ENCODE measurements at places on chromosomes 4 and X. TPM values are rescaled to one million over a fixed set of nuclear protein-coding genes. Genes with fewer than 3 reads are reported as not detected.

RASL11B gene
- total RNA-seq: not detected

PNMA6A gene
- 0.28 TPM for total RNA-seq

DNA sequence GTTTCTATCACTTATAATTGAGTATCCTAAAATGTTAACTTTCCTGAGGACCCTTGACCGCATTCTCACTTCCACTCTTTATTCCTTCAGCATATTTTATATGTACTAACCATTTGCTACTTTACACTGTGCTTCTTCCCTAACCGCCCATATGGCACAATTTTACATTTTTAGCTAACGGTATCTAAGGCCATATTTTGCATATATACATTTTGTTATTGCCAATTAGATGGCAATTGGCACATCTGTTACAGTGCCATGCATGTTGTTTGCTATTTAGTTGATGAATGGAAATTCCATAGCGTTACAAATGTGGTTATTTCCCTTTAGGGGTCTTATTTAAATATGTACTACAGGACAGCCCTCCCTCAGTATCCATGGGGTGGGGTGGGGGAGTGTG is 20.0 kb upstream of the OTUD4 start:
- H3K27ac ChIP-seq: no peak overlapping the region
- H3K36me3 ChIP-seq: no peaks in the 10 kb centered on the region
- no peak for DNase-seq

DNA sequence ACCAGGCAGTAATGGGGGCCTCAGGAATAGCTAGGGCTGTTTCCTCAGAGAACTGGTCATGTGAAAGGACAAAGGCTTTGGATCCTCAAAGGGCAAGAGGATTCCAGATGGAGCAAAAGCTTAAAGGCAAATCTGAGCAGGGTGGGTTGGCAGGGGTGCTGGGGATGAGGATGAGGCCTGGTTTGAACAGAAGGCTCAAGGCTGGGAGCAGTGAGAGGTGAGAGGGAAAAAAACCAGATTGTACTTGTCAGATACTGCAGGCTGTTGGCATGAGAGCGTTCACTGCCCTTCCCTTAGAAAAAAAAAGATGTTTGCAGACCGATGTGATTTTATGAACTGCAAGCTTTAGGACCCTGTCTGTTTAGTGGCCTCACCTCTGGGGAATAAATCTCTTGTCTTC is 75.3 kb upstream of the PLAC1 start:
- no peaks in the 10 kb centered on the region for H3K36me3 ChIP-seq
- no peak overlapping the region for H3K27ac ChIP-seq
- no peaks in the 10 kb centered on the region for H3K4me1 ChIP-seq
- DNase-seq: no peak

GRCh38 chrX:10014462-10015354 is 47.5 kb downstream of the CLDN34 start:
- no peaks in the 10 kb centered on the region for H3K36me3 ChIP-seq
- H3K4me1 ChIP-seq: peaks cover 18% of the 10 kb centered on the region
- H3K27ac ChIP-seq: peak overlapping the region; percentile 11
- DNase-seq: peak; percentile 77

- H3K4me3 ChIP-seq: no peak overlapping the region
- no peak for DNase-seq
- peaks cover 25% of the 10 kb centered on the region for H3K4me1 ChIP-seq
- no peak overlapping the region for H3K27ac ChIP-seq
- no peaks in the 10 kb centered on the region for H3K27me3 ChIP-seq
Observed at GRCh38 chr4:86944964-86945781, 10.4 kb downstream of the AFF1 start.

DNA sequence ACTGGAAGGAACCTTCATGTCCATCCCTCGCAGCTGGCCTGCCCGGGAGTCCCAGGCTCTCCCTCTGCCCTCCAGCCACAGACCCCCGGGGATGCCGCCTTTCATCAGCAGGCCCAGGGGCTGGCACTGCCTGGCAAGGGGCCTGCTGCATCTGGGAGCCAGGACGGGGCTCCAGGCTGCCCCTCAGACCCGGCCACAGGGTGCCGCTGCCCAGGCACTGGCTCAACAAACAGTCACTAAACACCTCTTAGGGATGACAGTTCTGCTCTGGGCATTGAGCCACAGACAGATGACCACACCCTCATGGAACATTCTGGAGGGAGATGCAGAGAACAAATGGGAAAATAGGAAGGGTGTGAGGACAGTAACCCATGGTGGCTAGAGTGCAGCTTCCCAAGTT is 109.3 kb downstream of the HMX1 start:
- no peak for DNase-seq
- no peak overlapping the region for H3K4me3 ChIP-seq
- H3K27ac ChIP-seq: no peak overlapping the region
- no peaks in the 10 kb centered on the region for H3K36me3 ChIP-seq
- H3K4me1 ChIP-seq: no peaks in the 10 kb centered on the region
- H3K27me3 ChIP-seq: no peaks in the 10 kb centered on the region

DNA sequence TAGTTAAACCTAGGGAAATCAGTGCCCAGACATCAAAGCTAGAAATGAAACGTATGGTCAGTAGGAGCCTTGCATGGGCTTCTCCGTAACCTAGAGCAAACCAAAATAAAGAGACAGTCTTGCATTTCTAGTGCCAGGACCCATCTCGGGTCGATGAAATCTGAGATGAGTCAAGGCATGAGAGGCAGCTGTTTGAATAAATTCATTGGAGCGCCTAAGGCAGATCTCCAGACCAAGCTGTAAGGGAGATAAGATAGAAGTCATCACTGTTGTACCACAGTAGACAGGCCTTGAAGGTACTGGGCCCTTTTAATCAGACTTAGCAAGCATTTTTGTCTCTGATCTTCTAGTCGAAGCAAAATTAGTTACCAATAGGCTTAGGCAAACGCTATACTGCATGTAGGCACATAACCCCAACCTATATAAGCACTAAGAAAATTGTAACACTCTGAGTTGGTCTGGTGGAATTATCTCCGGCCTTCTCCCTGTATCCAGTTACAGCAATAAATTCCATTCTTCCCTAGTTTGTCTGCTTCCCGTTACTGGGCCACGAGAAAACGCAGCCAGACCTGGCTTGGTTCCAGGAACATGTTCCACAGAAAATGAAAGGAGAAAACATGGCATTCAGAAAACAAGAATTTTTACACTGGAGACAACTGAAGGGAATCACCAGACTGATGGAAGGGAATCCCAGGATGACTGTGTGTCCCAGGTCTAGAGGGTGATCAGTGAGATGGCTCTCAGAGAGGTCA is 21.1 kb upstream of the PAPSS1 start:
- no peak overlapping the region for H3K4me3 ChIP-seq
- H3K36me3 ChIP-seq: no peaks in the 10 kb centered on the region
- no peak overlapping the region for H3K27ac ChIP-seq
- no peaks in the 10 kb centered on the region for H3K27me3 ChIP-seq
- H3K4me1 ChIP-seq: no peaks in the 10 kb centered on the region

Measured in natural killer cell (primary cell).